ENCODE measurements at places on chromosomes 5 and 9.

GRCh38 chr5:180381428-180381827 lies 28.3 kb upstream of the GFPT2 start:
- no peak for DNase-seq

- DNase-seq = no peak
Observed at GRCh38 chr9:133894377-133895321, 97.5 kb downstream of the VAV2 start.

DNA sequence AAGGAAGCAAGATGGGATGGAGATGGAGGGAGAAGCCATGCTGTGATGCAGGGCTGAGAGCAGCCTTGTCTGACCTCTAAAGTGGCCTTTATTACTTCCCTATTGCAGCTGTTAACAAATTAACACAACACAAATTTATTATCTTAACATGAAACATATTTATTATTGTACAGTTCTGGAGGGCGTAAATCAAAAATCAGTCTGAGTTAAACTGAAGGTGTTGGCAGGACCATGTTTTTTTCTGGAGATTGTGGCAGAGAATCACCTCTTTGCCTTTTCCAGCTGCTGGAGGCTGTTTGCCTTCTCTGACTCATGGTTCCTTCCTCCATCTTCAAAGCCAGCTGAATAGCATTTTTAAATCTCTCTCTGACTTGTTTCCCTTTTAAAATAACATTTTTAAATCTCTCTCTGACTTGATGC lies 7.2 kb upstream of the MCC start:
- DNase-seq = no peak

DNA sequence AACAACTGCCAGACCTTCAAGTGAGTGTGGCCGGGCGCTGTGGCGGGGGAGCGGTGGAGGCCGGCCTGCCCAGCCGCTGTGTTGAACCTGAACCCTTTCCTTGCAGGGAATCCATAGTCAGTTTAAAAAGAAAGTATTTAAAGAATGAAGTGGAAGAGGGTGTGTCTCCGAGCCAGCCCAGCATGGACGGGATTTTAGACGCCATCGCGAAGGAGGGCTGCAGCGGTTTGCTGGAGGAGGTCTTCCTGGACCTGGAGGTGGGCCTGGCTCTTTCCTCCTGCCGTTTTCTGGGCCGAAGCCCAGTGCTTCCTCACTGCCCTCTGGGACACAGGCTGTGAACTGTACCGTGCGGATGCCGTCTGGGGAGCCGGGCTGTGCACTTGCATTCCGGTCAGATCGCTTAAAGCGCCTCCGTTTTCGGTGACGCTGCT lies 19.1 kb downstream of the EXOC3 start:
- DNase-seq = no peak

DNA sequence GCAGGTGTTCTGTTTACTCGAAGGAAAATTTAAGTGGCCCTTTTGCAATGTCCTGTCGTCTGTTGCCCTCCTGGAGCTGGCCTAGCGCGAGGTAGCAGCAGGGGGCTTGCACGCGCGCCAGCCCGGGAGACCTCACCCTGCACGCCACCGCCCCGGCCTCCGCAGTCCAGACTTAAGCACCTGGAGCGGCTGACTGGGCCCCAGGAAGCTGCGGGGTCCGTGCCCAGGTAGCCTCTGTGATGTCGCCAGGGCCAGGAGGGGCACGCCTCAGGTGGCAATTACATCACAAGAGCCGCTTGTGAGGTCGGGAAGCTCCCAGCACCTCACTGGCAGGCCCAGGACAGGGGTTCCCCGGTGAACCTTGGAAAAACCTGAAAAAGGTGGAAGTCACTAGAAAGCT lies at the start of gene SAXO1:
Gene SAXO1, minus strand, starts transcription at position 195 of the 400 bp plus-strand sequence. CDS start 301 bp downstream, outside the sequence.
- DNase-seq = no peak
